Activated CD4-positive, alpha-beta T cell treated with anti-CD3 and anti-CD28 coated beads for 24 hours (primary cell): ENCODE measurements at places on chromosomes 13 and 19.

GRCh38 chr13:109781384-109782065, 4.9 kb downstream of the IRS2 start:
- DNase-seq: no peak

GRCh38 chr13:29292045-29292444, 303.4 kb downstream of the SLC7A1 start:
- no peak for DNase-seq

DNA sequence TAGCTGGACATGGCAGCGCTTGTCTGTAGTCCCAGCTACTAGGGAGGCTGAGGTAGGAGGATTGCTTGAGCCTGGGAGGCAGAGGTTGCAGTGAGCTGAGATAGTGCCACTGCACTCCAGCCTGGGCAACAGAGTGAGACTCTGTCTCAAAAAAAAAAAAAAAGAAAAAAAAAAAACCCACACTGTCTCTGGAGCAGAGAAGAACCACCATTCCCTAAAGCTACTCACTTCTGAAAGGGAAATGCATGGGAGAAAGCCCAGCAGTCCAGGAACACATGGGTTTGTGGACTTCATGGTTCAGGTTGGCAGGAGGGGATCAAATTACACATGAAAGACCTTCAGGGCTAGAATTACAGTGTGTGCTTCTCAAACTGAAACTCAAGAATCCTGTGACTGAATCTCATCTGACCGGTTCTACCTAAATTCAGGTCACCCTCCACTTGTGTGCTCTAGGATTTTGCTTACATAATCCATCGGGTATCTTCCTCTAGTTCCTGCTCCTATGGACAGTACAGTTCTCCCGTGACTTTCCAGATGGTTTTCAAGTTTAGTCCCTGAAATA, 30.2 kb upstream of the CPB2 start:
- DNase-seq: no peak

DNA sequence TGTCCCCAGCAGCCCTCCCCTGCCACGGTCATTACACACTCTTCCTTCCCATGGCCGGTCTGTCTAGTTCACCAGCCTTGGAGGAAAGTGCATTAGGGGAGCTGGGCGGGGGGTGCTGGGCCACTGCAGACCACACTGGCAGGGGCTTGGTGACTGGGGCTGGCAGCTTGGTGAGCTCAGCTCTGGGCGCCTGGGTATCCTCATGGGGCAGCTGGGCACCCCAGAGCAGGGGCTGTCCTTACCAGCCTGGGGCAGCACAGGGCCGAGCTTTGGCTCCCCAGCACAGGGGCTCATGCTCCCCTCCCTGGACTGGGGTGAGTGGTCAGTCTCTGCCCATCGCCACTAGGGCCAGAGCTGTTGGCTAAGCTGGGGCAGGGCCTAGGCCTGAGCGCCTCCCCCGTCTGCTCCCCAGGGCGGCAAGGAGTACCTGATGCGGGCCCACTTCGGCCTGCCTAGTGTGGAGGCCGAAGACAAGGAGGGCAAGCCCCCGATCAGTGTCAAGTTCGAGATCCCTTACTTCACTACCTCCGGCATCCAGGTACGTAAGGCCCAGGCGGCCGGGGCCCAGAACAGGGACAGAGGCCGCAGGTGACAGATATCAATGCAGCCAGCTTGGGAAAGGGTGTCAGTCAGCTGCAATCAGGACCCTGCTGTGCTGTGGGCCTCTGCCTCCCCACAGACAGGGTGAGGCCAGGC, 35.5 kb downstream of the AP1M1 start:
- no peak for DNase-seq

- DNase-seq: no peak
Observed at GRCh38 chr13:26621731-26622401, 64.4 kb downstream of the WASF3 start.

- DNase-seq: no peak
Observed at GRCh38 chr19:58407658-58408151, 744 bp upstream of the ZNF584 start.

GRCh38 chr19:11265785-11266236, 3.5 kb upstream of the DOCK6 start:
- no peak for DNase-seq

DNA sequence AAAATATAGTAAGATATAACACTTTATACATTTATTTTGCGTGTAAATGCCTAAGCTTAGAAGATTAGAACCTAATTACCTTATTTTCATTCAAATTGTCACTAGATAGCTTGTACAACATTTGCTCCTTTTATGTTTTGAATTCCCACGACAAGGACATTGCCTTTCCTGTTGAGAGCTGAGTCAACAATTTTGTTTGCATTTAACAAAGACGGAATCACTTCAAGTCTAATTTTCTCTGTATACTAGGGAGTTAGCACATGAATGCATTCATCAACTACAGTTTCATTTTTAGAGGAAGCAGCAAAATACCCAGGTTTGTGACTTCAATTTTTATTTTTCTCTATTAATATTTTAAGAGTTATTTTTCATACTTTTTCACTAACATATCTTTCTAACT, 48.7 kb upstream of the PCCA start:
- DNase-seq: no peak

GRCh38 chr19:27962264-27962663, 1250.7 kb downstream of the UQCRFS1 start:
- no peak for DNase-seq

- no peak for DNase-seq
Observed at GRCh38 chr19:55228015-55228391, 560 bp downstream of the TMEM86B start.

GRCh38 chr13:108919036-108919907, 289.9 kb downstream of the MYO16 start:
- no peak for DNase-seq

DNA sequence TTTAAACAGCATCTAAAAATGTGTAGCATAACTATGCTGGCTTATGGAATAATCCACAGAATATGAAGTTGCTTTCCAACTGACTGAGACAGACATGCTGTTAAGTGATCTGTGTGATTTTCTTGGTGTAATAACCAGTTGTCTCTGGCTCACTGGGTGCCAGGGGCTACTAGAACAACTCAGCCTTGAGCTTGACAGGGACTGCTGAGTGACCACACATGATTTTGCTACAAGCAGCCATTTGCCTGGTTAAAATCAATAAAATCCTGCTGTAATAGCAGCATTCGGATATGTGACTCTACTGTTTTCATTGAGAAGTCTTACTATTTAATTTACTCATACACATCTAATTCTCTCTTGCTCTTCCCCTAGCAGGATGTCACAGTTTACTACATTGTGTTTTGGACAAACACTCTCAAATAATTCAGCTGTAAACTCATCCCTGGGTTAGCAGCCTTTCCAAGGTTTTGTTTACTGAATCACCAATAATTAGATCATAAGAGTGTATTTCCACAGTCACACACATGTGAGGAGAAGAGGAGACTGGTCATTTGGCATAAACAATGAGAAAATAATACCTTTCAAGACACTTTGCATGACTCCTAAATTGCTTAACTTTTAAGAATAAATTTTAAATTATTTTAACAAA, 426.2 kb downstream of the PCDH9 start:
- no peak for DNase-seq

- DNase-seq: no peak
Observed at GRCh38 chr13:103523858-103524257, 457.6 kb upstream of the SLC10A2 start.

DNA sequence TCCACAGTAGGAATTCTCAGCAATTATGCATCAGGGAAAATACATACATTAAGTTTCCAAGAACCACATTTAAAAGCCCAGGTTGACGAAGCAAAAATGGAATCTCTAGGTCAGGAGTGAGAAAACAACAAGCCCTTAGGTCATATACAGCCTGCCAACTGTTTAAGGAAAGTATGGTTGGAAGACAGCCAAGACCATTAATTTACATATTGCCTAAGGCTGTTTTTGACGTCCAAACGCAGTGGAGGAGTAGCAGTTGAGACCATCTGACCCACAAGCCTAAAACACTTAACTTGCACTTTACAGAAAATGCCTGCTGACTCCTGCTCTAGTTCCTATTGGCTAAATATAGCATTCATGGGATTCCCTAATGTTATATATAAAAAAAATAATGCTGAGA, 299.0 kb downstream of the ITGBL1 start:
- no peak for DNase-seq

DNA sequence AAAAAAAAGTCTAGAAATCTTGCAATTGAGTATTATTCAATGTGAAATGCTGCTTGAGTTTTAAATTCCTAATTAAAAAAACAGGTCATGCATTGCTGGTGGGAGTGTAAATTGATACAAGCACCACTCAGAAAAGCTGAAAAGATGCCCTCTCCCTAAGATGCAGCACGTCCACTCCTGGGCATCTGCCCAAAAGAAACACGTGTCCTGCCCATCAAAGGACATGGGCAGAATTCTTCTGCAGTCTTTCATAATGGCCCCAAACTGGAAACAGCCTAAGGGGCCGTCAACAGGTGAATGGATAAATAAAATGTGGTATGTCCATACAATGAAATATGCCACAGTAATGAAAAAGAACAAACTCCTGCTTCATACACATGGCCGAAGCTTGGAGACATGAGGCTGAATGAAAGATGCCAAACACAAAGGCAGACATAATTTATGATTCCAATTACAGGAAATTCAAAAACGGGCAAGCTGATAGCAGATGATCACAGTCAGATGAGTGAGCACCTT, 7.8 kb downstream of the POU2F2 start:
- no peak for DNase-seq

GRCh38 chr13:35941374-35941773, 189.8 kb downstream of the DCLK1 start:
- DNase-seq: no peak

DNA sequence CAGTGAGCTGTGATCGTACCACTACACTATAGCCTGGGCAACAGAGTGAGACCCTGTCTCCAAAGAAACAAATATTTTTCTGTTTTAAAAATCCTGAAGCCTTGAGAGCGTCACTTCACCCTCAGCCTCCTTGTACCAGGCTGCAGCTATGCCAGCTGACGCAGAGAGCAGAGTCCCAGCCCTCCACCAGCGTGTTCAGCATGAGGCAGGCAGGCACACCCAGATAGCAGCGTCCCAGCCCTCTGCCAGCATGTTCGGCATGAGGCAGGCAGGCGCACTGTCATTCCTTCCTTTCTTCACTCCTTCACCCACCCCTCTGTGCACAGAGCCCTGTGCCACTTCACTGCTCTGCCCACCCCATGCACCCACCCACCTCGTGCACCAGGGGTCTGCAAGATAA, 43.3 kb upstream of the USE1 start:
- no peak for DNase-seq

DNA sequence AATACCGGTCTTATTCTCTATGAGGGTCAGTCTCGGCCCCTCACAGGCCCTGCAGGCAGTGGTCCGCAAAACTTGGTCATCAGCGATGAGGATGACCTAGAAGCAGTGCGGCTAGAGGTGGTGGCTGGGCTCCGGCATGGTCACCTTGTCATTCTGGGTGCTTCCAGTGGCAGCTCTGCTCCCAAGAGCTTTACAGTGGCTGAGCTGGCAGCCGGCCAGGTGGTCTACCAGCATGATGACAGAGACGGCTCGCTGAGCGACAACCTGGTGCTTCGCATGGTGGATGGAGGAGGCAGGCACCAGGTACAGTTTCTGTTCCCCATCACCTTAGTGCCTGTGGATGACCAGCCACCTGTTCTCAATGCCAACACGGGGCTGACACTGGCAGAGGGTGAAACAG, 1.8 kb downstream of the FREM2 start:
- DNase-seq: no peak

- no peak for DNase-seq
Observed at GRCh38 chr13:45674908-45675307, 27.2 kb upstream of the CBY2 start.

- DNase-seq: peak; percentile 25
Observed at GRCh38 chr19:4456843-4457653, 546 bp downstream of the UBXN6 start.

- DNase-seq: no peak
Observed at GRCh38 chr19:2288818-2289713, 7.1 kb upstream of the PEAK3 start.

- no peak for DNase-seq
Observed at GRCh38 chr13:43088093-43088511, 64.7 kb downstream of the DNAJC15 start.

GRCh38 chr13:43401361-43401760, 378.0 kb downstream of the DNAJC15 start:
- no peak for DNase-seq

GRCh38 chr13:26822146-26822545, 61.6 kb upstream of the GPR12 start:
- DNase-seq: no peak

DNA sequence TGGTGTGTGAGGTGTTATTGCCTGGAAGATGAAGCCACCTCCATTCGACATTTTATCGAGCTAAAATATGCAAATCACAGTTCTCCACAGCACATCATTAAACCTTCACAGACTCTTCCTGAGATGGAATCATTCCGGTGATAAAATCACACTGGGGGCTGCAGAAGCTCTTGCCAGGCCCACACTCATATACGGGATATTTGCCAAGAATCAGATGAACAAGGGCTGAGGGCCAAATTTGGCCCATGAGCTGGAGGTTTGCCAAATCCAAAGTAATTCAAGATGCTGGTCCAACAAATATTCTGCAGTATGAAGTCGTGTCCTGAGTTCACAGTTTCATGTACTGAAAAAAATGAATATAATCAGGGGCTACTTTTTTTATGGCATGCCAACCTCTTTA, 16.7 kb upstream of the RXFP2 start:
- DNase-seq: no peak

GRCh38 chr19:1790054-1790792, 21.9 kb downstream of the ATP8B3 start:
- no peak for DNase-seq

GRCh38 chr13:39379118-39379517, 223.9 kb downstream of the LHFPL6 start:
- no peak for DNase-seq

GRCh38 chr13:20190481-20191310, 2.0 kb downstream of the GJB2 start:
- no peak for DNase-seq

- no peak for DNase-seq
Observed at GRCh38 chr13:24064371-24064770, 96.1 kb upstream of the SPATA13 start.

- no peak for DNase-seq
Observed at GRCh38 chr13:86710013-86710412, 910.8 kb upstream of the SLITRK6 start.

GRCh38 chr19:27806471-27807070, 1406.4 kb downstream of the UQCRFS1 start:
- DNase-seq: no peak

DNA sequence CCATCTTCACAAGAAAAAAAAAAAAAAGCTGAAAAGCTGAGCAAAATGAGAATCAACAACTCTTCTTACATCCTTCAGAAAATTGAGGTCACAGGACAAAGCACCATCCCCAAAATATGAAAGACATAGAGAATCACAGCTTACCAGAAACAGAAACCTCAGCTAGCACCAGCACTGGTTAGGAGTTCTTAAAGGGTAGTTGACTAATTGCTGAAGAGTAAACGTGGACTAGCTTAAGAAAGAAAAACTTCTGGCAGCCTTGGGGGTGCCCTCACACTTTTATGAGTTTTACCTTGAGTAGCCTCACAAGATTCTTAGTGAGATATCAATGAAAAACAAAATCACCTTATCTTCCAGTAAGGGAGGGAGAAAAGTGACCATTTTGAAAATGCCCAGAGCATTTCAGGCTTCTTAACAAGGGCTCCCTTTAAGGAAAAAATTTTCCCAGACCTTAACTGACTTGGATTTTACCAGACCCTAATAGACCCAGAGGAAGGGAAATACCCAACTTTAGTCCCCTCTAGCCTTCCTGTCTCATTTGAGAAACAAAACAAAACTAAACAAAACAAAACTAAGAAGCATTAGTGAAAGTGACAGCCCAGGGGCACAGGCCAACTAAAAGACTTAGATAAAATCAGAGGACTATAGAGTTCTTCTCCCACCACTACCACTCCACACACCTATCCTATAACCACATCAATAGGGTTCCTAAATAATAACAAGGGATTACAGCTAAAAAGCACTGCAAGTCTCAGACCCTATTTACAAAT, 888.6 kb downstream of the DIAPH3 start:
- DNase-seq: no peak
